ENCODE measurements at places on chromosomes 1 and 21. TPM values are rescaled to one million over a fixed set of nuclear protein-coding genes. Genes with fewer than 3 reads are reported as not detected.

Gene COL6A1
- 0.40 TPM for total RNA-seq

DNA sequence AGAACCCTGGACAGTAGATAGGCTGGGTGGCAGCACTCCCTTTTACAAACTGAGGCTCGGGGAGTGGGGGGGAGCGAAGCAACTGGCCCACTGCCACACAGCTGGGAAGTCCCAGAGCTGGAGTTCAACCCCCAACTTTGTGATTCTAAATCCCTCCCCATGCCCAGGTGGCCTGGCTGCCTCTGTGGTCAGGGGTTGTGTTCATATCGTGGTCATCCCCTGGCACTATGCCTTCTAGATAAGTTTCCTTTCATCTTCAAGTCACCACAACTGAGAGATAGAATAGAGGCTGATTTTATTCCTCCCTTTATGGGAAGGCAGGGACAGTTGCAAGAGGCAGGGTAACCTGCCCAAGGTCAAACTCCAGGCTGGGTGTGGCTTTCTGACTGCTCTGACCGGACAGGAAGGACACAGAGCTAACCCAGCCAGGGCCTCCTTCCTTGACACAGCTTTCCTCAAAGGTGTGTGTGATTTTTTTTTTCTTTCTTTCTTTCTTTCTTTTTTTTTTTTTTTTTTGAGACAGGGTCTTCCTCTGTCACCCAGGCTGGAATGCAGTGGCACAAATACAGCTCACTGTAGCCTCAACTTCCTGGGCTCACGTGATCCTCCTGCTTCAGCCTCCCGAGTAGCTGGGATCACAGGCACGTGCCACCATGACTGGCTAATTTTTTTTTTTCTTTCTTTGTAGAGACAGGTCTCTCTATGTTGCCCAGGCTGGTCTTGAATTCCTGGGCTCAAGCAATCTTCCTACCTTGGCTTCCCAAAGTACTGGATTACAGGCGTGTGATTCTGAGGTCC lies 18.4 kb upstream of the TNFRSF1B start:
- no peak for DNase-seq

- no peak for DNase-seq
Measured at GRCh38 chr1:29305943-29306342, 69.6 kb downstream of the PTPRU start.

GRCh38 chr1:34930702-34931071 lies 1.2 kb upstream of the DLGAP3 start:
- DNase-seq: no peak

GRCh38 chr1:243806310-243806709 lies 43.7 kb downstream of the AKT3 start:
- no peak for DNase-seq

Gene CYP4Z1
- total RNA-seq: not detected

DNA sequence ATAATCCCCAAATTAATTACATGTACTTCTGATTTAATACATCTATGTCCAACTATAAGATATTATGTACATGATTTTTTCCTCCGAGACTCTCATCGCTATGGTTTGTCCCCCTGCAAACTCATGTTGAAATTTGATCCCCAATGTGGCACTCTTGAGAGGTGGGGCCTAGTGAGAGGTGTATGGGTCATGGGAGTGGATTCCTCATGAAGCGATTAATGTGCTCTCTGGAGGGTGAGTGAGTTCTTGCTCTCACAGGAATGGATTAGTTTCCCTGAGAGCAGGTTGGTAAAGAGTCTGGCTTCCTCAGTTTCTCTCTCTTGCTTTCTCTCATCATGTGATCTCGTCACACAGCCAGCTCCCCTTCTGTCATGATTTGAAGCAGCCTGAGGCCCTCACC lies 16.1 kb downstream of the HSF2BP start:
- no peak for DNase-seq

Gene MAP3K6
- 7.6 TPM for total RNA-seq

DNA sequence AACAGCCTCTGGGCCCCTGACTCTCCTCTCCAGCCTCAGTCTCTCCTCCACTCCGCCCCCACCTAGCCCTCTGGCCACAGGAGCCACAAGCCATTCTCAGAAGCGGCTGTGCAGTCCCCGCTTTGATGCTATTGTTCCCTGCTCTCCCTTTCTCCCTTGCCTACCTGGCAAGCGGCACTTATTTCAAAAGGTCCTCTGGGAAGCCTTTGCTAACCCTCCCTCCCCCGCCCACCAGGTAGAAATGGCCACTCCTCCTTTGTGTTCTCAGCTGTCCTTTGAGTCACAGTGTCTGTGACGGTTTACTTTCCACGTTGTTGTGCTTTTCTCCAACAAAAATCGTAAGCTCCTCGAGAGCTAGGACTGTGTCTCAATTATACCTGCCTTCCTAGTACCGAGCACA lies 338.4 kb upstream of the PROX1 start:
- DNase-seq: no peak

Gene GNAT2
- total RNA-seq: not detected

DNA sequence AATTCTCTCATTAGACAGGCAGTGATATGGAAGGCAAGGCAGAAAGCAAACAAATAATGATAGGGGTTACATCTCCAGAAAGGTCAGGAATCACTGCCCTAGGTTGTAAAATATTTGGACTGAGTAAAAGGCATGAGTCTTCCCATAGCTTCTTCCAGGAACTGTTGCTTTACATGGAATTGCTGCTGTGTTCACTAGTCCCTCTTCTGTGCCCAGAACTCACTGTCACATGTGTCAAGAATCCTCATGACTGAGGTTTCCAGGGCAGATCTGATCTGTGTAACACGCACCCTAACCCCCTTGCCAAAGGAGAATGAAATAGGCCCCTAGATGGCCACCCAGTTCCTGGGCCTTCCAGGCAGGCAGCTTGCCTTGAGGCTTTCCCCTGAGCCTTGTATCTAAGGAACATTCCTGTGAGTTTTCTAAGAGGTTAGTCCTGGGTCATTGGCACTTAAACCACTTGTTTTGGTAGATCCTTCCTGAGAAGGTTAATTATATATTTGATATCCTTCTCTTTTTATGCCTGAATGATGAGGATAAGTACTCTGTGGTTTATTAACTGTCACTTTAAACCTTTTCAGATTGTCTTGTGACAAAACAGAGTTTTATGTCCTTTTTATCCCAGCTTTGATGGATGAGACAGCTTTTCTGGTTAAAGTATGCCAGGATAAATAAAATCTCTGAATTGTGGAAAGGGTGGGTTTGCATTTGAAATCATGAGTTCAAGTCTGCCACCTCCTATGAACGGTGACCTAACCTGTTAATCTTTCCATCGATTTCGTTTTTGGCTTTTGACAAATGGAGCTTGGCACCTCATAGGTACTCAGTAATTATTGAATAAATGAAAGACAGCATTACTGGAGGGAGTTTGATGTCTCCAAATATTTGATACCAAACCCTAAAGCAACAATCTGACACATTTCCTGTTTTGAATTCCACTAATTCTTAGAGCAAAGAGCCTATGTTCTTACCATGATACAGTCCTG lies 163.3 kb downstream of the DHRS3 start:
- DNase-seq: no peak

- DNase-seq: no peak
Measured at GRCh38 chr1:224160171-224160682, 22.8 kb upstream of the DEGS1 start.

Gene SAMD13
- total RNA-seq: 0.15 TPM

DNA sequence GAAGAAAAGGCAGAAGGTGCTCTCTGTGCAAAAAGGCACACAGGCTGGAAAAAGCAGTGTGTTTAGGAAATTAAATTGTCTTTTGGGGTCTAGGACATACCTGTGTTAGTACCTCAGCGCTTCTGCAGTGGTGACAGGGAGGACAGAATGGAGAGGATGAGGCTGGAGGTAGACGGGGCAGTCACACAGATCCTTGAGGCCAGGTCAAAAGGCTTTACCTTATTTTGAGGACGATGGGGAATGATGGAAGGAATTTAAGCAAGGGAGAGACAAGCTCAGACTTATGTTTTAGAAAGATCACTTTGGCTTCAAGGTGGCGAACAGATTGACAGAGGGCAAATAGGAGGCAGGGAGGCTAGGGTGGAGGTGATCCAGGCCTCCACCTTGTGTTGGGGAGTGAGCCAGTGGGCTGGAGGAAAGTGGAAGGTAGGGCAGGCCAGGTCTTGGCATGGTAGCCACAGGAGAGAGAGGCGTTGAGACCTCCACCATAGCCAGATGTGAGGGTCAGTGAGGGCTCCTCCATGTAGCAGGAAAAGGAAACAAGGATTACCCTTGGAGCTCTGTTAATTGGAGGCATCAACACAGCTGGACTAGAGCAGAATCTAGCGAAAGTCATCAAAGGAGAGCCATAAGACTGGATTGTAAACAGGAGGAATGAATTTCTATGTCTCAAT lies 4.2 kb downstream of the CYP4B1 start:
- DNase-seq: no peak

Gene CD101
- total RNA-seq: 3.4 TPM

Gene PALMD
- total RNA-seq: not detected

Gene S100A5
- total RNA-seq: 3.8 TPM

- DNase-seq: no peak
Measured at GRCh38 chr1:234619794-234620247, 9.8 kb upstream of the IRF2BP2 start.

- no peak for DNase-seq
Measured at GRCh38 chr1:107362468-107363140, 221.8 kb downstream of the NTNG1 start.

DNA sequence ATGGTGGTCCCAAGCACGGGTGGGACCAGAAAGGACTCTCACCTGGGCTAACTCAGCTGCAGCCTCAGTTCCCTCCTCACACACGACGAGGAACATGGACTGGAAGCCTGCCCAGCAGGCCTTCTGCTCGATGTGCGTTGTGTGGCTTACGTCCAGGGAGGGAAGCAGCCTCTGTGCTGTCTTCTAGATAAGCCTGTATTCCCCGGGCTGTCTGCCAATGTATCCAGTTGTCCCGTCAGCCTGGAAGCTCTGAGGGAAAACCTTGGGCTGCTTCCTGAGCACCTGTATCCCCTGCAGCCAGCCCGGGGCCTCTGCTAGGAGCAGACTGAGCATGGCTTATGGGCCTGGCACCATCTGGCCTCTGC lies 10.5 kb downstream of the PCSK9 start:
- DNase-seq: no peak

Gene COL18A1
- 3.1 TPM for total RNA-seq

DNA sequence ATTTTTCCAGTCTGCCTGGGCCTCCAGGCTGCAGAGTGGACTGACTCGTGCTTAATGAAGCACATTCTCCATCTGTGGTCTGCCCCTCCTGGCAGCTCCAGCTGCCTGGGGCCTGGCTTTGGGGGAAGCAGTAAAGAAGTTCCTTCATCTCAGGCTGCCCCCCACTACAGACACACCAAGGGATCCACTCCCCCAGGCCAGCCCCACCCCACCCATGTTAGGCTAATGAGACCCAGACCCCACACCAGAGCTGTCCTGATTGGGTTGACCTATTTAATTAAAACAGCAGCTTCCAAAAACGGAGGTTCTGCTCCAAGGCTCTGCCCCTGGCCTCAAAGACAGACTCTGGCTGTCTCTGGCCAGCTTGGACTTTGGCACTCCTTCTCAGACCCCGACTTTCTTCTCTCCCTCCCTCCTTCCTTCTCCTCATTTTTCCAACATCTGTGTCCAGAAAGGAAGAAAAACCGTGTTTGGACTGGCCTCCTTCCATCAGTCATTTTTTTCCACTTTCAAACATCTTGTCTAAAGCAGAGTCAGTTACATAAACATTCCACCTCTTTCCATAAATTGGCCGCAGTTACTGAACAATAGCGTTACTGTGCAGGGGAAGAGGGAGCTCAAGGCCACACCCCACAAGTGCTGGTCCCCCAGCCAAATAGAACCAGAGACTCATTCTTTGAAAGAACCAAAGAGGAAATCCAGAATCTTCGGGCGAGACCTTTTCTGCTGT lies 29.7 kb downstream of the SERTAD4 start:
- DNase-seq: no peak

DNA sequence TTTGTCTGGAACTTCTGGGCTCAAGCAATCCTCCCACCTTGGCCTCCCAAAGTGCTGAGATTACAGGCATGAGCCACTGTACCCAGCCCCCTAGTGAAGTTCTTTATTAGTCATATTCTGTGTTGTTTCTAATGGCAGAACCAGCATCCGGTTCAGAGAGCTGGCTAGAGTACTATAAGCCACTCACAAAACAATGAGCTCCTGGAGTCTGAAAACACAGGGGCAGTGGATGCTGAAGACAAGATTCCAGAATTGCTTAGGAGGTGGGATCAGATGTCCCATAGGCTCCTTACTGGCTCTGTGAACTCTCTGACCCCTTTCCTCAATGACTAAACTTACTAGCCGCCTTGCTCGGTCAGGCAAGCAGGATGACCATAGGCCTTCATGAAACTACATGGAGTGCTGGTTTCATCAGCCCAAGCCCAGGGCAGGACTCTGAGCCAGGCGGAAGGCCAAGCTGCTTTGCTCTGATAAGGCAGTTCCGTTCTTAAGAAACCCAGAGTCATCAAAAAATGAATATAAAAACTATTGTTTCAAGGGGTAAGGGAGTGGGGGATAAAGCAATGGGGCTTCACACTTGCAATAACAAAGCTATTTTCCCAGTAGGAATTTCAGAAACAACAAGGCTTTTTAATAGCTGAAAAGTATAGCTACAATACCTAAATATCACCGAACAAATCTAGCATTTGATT lies 8.1 kb downstream of the MTHFR start:
- DNase-seq: no peak

- no peak for DNase-seq
Measured at GRCh38 chr1:181148636-181149035, 60.1 kb downstream of the IER5 start.

DNA sequence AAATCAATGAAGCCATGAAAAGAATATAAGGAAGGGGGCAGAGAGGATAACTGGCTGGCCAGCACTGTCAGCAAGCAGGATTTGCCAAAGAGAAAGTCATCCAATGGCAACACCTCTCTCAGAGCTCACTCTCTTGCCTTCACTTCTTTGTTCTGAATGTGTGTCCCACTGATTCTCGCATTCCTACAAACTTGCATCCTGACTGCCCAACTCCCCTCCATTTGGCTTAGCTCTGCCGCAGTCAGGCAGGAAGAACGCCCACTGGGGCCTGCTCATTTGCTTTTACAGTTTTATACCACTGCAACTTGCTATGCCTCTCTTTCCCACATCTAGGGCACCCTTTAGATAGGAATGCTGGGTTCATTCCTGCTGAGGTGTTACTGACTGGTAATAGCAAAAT lies 364.2 kb upstream of the ST6GALNAC5 start:
- DNase-seq: no peak

- DNase-seq: no peak
Measured at GRCh38 chr1:32748926-32749325, 46.4 kb upstream of the SYNC start.

GRCh38 chr1:183590244-183591191 lies at the start of gene NCF2:
NCF2 (minus strand) TSS chr1:183590459; CDS start chr1:183590329, 130 bp downstream.
- DNase-seq: peak; percentile 72

Gene CLDN19
- not detected for total RNA-seq

DNA sequence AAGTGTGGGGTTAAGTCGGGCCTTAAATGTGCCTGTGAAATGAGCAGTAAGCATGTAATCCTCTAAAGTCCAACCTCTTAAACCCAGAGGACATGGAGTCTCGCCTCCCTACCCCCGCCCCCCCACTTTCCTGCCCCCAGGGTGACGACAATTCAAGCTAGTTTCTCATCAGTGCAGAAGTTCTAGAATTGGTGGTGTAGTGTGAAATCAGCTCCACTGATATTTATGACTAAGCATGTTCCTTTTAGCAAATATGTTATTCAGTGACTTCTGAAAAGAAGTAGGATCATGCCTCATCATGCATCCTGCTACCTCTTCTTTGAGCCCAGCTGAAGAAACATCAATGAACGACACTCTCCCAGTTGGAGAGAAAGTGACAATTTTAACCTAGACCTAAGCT lies 2.6 kb upstream of the ABCB10 start:
- no peak for DNase-seq
